ENCODE measurements at places on chromosomes 16 and 17.

- DNase-seq = no peak
Observed at GRCh38 chr17:67362173-67362572, 4.2 kb downstream of the PSMD12 start.

GRCh38 chr16:82105107-82105506 lies 64.9 kb downstream of the MPHOSPH6 start:
- no peak for DNase-seq

- DNase-seq = no peak
Observed at GRCh38 chr17:34613064-34614019, 34.0 kb downstream of the TMEM132E start.

DNA sequence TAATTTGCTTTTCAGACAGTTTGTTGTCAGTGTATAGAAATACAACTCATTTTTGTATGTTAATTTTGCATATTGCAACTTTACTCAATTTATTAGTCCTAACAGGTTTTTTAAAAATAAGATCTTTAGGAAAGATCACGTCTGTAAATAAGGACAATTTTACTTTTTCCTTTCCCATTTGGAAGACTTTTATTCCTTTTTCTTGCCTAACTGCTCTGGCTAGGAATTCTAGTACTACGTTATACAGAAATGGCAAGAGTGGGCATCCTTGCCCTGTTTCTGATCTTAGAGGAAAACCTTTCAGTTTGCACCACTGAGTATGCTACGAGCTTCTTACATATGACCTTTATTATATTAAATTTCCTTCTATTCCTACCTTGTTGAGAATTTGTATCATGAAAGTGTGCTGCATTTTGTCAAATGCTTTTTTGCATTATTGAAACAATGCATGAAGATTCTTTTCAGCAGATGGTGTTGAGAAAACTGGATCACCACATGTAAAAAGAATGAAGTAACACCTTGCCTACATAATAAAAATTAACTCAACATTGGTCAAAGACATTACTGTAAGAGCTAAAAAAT lies 113.4 kb downstream of the BRIP1 start:
- no peak for DNase-seq

DNA sequence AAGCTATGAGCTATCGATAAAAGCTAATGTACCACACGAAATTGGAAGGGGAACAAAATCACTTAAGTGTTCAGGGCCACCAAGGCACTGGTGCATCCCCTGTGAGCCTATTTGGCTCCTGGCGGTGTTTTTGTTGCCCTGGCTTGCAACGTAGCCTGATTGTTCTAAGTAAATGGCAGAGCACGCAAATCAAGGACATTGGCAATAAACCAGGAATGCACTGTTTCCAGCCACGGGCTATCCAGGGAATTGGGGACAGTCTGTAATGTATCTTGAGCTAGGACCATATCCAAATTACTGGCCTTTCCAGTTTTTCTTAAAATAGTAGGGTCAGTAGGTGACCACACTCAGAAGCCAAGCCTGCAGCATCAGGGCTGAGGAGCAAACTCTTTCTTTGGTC lies 734.0 kb downstream of the MAF start:
- peak; percentile 44 for DNase-seq

DNA sequence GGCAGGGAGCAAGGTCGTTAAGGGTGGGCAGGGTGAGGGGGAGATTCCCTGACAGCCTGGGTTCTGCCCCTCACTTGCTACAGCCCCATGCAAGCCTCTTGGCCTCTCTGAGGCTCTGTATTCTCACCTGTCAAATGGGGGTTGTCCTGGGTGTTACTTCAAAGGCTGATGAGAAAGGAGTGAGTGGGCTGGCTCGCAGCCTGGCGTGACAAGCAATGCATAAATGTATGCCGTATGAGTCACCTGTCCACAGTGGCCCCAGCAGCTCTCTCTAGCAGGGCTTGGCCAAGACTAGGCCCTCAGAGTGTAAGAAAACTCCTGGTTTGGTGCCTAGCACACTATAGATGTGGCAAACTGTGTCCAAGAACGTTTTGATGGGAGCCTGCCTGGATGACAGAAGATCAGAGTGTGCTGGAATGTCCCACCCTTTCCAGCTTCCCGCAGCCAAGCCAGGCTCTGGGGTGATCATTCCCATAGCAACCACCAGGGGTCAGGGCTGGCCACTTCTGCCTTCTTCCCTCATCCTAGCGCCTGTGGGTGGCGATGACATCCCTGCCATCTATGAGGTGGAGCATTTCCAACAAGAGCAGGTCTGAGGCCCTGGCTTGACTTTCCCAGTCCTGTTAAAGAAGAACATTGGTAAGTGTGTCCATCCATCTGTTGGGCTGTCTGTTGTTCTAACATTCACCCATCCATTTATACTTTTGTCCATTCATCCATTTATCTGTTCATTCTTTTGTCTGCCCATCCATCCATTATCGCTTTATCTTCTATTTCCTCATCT lies 37.2 kb upstream of the ADGRG1 start:
- DNase-seq = peak; percentile 10

DNA sequence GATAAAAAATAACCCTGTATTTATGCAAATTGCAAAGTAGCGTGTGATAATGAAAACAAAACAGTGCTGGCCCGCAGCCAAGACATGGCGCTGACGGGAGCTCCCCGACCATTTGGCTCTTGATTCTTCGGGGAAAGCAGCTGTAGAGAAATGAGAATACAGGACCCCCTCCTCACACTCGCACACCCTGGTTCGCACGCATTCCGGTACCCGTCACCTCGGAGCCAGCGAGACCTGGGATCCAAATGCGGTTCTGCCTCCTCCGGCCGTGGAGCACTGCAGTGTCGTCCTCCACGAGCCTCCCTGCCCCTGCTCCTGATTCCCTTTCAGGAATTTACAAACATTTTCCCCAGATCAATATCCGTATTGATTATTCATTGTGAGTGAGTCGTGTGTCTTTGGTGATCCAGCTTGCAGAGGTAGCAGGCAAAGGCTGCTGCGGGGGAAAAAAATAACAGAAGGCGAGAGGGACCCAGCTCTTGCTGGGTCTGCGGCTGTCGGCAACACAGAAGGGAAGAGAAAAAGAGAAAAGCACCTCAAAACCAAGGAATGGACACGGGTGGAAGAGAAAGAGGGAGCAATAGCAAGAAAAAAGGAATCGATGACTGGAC lies 184.1 kb upstream of the ZFHX3 start:
- DNase-seq = no peak

- DNase-seq = no peak
Observed at GRCh38 chr16:87528690-87529579, 36.1 kb upstream of the ZCCHC14 start.

- DNase-seq = no peak
Observed at GRCh38 chr17:19703106-19703827, 13.1 kb downstream of the SLC47A2 start.

DNA sequence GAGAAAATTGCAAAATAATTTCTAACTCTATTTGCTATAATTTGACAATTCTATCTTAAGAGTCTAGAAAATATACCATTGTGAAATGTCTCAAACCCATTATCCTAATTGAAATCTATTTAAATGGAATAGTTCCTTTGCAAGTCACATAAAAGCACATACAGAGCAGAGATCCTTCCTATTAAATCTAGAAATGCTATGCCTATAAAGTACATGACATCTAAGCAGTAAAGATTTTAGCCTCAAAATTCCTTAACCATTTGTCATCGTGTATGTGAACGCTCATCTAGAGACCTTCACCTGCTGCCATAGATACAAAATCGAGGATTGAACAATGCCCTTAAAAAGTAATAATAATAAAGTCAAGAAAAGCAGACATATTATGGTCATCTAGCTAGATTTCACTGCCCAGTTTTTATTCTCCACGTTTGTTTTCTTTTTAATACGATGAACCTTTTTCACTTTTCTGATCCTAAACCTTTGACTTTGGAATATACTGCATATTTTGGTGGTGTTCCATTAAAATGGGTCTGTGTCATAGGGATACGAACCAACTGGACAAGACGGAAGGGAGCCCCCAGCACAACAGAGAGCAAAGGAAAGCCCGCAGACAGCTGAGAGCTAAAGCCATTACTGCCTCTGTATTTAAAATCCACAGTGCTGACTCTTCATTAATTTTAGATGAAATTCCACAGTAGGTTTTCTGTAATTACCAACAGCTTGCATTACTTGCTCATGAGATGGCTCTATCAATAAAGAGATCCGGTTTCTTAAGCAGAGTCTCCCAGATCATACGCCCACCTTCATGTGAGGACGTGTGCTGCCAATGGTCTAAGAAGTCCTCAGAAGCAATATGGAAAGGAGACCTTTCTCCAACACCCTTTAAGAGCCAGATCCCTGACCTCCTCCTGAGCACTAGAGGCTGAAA lies 17.6 kb downstream of the TEX2 start:
- peak; percentile 22 for DNase-seq

DNA sequence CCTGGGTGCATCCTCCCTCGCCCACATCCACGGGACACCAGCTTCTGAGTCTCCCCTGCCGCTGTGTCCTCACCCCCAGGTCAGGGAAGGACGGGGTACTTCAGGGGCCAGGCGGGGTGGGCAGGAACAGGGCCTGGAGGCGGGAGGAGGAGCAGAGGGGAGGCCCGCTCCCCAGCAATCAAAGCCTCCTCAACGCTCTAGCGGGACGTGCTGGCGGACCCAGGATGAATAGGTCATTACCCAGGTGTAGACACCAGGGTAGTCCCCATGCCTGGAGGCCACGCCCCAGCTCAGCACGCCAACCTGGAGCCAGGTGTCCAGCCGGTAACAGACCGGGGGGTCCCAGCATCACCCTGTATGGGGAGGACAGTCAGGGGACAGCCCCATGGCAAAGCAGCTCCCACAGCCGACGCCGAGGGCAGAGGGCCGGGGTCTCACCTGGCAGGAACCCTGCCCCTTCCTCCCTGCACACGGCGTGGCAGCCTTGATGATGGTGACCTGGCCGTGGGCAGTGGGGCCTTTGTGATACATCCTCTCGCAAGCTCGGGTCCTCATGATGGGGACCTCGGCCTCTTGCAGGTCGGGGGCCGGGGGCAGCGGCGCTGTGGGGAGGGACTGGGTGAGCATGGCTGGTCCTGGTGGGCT lies 24.2 kb downstream of the TPSD1 start:
- DNase-seq = no peak

- DNase-seq = no peak
Observed at GRCh38 chr16:19147627-19148026, 20.4 kb upstream of the SYT17 start.

- peak; percentile 48 for DNase-seq
Observed at GRCh38 chr17:51322390-51323029, 62.2 kb downstream of the UTP18 start.

- no peak for DNase-seq
Observed at GRCh38 chr17:76597156-76598003, 11.7 kb upstream of the ST6GALNAC2 start.

GRCh38 chr17:31736855-31737625 lies 122.0 kb downstream of the COPRS start:
- no peak for DNase-seq

DNA sequence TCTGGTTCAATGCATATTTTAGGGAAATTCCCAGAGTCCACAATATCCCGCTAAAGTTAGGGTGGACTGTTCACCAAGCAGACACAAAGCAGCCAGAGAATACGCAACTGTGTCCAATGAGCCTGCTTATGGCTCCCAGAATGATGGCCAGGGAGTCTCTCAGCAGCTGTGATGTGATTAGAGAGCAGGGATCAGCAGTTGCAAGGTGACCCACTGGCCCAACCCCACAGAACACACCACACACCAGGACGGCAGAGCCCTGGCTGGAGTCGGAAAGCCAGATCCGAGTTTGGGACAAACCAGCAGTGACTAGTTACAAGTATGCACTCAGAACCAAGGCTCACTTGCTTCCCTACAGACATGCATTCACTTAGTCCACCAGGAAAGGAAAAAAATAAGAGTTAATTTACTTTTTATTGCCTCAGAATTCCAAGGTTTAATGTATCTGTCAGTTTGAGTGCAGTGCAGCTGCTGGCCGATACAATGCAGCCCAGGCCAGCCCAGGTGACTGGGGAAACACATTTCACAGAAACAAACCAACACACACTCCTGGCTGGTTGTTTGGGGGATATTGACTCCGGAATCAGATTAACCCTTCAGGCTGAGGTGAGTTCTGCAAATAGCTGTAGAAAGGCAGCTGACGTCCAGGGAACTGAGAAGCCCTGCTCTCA lies 121.7 kb downstream of the HIC1 start:
- no peak for DNase-seq

DNA sequence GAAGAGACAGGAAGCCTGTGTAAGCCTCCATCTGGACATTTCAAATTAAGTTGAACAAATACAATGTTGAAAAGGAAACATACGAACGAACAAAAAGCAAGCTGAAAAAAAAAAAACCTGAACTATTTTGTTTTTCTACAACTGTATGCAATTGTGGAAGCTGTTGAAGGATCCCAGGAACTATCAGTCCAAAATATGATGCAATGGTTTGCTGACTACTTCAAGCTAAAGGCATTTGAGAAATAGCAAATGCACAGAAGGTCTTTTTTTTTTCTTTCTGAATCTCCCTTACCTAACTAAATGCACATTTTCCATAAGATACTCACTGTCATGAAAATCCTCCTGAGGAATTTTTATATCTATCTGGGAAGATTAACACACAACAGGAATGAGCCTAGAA lies 40.2 kb downstream of the MAF start:
- DNase-seq = no peak

DNA sequence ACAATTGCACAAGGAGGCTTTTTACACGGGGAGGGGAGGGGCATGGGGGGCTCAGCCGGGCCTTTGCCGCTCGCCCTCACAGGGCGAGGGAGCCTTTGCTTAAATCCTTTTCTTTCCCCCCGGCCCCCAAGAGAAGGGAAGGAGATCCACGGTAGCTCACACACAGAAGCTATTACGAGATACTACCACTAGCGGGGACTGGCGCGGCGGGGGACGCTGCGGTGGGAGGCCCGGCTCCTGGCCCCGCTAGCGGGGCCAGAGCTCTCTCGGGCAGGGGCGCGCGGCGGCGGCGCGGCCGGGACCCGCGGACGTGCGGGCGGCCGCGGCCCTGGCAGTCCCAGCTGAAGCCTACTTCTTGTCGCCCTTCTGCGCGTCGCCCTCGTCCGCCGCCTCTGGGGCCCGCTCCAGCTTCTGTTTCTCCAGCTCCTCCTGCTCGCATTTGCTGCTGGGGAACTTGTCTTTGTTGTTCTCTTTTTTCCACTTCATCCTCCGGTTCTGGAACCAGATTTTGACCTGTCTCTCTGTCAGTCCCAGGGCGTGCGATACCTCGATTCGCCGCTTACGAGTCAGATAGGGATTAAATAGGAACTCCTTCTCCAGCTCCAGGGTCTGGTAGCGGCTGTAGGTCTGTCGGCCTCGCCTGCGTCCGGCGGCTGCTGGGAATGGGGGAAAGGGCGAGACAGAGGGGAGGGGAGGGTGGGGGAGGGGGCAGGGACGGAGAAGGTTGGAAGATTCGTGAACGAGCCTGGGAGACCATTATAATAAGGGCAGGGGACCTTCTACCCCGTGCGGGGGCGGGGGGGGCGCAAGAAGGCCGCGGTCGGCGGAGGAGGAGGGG lies 2.0 kb downstream of the HOXB8 start:
- no peak for DNase-seq
